ENCODE measurements at places on chromosomes 12 and 14. TPM values are rescaled to one million over a fixed set of nuclear protein-coding genes. Genes with fewer than 3 reads are reported as not detected.

The NANOG gene
- not detected for total RNA-seq

The CLEC4C gene
- not detected for total RNA-seq

The SMCO2 gene
- not detected for total RNA-seq

The FAM90A1 gene
- total RNA-seq = 0.17 TPM

The LIN7A gene
- total RNA-seq = 18.3 TPM

The NEUROD4 gene
- total RNA-seq = not detected

The PPP1R1A gene
- not detected for total RNA-seq

The HOXC11 gene
- total RNA-seq = not detected

The C14orf180 gene
- not detected for total RNA-seq

The ADAM21 gene
- under 0.01 TPM for total RNA-seq

The VWF gene
- total RNA-seq = 0.50 TPM

The LTBP2 gene
- 16.2 TPM for total RNA-seq

The ESR2 gene
- not detected for total RNA-seq

The YEATS4 gene
- total RNA-seq = 96.8 TPM

The MMAB gene
- 139 TPM for total RNA-seq

The LRTM2 gene
- not detected for total RNA-seq

The LMNTD1 gene
- 0.30 TPM for total RNA-seq

The KRT73 gene
- total RNA-seq = not detected

The GLIPR1L1 gene
- not detected for total RNA-seq

The FSCB gene
- total RNA-seq = not detected

The CYP27B1 gene
- 0.15 TPM for total RNA-seq

The TBC1D30 gene
- total RNA-seq = 0.45 TPM
